Endothelial cell of umbilical vein (primary cell): ENCODE measurements at places on chromosomes 4 and X. TPM values are rescaled to one million over a fixed set of nuclear protein-coding genes. Genes with fewer than 3 reads are reported as not detected.
A peak's percentile ranks its signal among the peaks of the same experiment; 100 is the strongest.

Gene FAM149A
- total RNA-seq, result 0.20 and 0.51 TPM in 2 replicates

DNA sequence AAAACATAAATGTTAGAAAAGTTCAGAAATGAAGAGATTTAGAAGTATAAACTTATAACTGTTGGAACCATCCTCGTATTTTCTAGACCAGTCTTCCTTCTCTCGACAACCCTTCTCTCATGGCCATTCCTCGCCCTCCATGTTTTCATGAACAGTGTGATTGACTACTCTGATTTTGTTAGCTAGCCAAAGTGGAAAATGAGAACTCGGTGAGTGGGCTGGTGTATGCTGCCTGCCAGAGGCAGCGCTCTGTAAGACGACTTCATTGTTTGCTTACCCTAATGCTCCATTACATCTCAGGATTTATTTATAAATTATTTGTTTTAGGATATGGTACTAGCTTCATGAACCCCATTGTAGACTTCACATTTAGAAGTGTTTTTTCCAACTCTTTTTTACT, 153.0 kb downstream of the CBR4 start:
- DNase-seq, result no peak

DNA sequence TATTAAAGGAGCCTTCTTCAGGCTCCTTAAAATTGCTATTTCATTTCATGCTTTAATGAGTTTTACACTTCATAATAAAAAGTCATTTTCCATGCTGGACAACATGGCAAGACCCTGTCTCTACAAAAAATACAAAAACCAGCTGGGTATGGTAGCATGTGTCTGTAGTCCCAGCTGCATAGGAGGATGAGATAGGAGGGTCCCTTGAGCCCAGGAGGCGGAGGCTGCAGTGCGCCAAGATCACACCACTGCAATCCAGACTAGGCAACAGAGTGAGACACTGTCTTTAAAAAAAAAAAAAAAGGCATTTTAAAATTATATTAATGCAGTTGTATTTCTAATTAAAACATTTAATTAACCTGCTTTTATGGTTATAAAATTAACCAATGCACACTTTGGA, 49.2 kb downstream of the PDS5A start:
- DNase-seq, result no peak

GRCh38 chrX:137915466-137915865, 349.5 kb downstream of the ZIC3 start:
- no peak for DNase-seq

- no peak for DNase-seq
These were observed 138.4 kb upstream of the ARX start for GRCh38 chrX:25154168-25154567.

DNA sequence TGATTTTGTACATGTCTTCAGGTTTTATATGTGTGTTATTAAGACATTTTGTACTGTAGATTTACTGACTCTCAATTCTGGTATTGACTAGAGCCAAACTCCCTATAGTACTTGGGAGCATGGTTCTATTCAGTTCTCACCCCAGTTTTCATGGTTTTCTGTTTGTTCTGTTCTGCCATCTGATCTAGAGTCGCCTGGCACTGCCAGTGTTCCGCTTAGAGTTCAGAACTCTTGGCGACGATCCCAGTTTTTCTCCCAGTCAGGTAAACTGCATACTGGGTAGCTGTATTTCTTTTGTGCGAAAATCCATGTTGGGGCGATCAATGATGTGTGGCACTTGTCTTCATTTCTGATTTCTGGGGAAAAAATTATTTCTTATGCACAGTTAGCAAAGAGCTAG, 78.0 kb downstream of the PHOX2B start:
- no peak for DNase-seq

Gene CENPI
- 25.7 and 28.9 TPM in 2 replicates for total RNA-seq

DNA sequence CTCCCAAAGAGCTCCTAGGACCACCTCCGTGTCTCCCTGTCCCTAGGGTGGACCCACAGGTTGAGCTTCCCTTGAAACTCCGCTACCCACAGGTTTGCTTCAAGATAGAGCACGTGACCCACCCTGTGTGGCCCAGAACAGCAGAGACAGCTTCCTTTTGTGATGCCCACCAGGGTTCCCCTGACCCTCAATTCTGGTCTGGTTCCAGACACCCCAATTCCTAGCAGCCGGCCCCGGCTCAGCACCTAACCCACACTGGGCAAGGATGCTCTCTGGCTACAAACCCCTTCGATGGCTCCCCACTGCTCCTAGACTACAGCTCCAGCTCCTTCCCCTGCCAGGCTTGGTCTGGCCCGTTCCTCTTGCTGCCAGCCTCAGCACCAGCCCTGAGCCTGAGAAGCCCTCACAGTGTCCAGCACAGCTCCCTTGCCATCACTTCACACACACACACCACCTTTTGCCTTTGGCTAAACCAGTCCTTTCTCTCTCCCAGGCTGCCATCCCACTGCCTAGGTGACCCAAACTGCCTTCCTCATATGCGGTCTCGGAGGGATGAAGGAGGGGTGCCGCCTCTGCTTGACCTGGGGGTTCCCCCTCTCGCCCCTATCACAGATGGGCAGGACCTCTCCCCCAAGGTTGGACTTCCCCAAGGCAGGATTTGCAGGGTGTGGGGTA, 6.2 kb downstream of the PNCK start:
- DNase-seq, result no peak

Gene TMPRSS11A
- not detected in 2 replicates for total RNA-seq

Gene BANK1
- 0.29 and 0.60 TPM in 2 replicates for total RNA-seq

Gene CXCL1
- 9.0 and 20.0 TPM in 2 replicates for total RNA-seq

Gene CHRNA9
- total RNA-seq, result not detected in 2 replicates

Gene MAGEA9B
- total RNA-seq, result not detected in 2 replicates

DNA sequence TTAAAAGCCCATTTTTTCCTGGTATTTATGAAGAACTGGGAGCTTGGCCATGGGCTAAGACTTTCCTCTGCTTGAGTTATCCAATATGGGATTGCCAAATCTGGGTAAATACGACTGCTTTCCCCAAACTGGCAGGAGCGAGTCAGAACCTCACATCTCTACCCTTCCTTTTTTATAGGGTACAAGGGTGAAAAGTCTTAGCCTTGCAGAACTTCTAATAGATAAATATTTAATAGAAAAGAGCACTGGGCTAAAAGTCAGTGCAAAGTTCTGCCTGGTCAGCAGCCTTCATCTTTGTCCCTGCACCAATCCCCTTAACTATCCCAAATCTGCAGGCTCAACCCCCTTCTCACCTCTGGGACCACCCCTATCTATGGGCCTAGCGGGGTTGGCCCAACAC, 61.6 kb upstream of the ACSL1 start:
- no peak for DNase-seq

Gene WNK3
- 2.6 and 2.7 TPM in 2 replicates for total RNA-seq

Gene KLB
- total RNA-seq, result not detected in 2 replicates

DNA sequence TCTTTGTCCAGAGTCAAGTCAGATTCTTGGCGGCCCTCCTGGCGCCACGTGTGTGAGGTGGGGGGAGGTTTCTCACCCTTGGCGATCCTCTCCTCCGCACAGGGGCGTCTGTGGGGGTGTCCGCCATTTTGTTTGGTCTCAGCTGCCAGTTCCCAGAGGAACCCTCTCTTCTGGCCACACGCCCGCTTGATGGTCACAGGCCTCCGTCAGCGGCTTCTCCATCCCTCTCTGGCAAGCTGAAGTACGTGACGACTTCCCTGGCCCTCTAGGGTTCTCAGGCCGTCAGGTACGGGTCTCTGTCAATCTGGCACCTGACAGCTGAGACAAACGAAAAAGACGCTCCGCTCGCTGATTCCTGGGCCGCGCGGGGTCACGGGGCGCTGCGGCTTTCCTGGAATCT, 272.6 kb downstream of the TRIML1 start:
- DNase-seq, result no peak

- no peak for DNase-seq
These were observed 598.2 kb upstream of the NDST4 start for GRCh38 chr4:115711575-115711974.

DNA sequence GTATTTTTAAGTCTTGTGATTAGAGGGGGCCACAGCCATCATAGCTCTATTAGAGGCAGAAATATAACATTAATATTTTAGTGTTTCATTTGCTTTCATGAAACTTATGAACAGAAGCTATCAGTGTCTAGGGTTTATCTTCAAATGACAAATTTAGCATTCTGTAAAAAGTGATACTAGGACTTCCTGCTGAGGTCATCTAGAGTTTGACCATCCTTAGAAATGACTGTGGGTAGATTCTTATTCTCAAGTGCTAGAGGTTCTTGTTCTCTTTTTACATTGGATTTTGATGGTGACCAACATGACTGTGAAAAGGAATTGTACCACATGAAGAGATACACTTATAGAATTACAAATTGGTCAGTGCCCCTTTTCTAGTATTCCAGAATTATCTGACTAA, 568.6 kb downstream of the RPA4 start:
- no peak for DNase-seq

GRCh38 chrX:120452131-120452530, 17.0 kb downstream of the LAMP2 start:
- peak; percentile 17 for DNase-seq

DNA sequence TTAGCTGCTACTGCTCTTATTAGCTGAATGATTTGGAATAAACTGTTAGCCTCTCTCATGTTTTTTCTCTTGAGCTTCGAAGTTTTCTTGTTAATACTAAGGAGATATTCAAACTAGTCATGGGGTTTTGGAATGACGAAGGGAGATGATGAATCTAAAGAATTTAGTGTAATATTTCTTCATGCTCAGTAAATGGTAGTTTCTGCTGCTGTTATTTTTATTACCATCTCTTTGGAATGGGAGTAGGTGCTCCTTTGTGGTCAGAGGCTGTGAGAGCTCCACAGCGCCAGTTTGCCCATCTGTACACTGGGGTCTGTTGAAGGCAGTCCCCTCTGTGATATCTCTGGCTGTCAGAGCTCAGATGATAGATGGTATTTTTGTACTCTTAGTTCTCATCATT, 33.7 kb downstream of the HTT start:
- no peak for DNase-seq

Gene RNF150
- 0.30 and 0.33 TPM in 2 replicates for total RNA-seq

GRCh38 chrX:108090491-108091263, 665 bp downstream of the PSMD10 start:
- DNase-seq, result peak; percentile 39

- DNase-seq, result no peak
These were observed 122.5 kb upstream of the DDIT4L start for GRCh38 chr4:100312615-100313350.

DNA sequence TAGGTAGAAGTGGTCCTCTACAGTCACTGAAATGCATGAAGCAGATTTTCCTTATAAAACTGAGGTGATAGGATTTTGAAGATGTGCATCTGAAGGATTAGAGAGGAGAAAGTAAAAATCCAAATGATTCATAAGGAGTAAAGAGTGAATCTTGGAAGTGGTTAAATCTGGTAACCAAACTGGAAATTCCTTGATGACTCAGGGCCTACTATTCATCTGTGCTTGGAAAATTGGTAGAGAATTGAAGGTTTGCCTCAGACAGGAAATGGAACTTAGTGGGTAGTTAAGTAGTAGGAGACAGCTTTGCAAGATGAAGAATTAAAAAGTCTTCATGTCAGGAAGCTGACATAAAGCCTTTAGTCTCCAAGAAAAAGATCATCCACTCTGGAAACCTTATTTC, 368.9 kb upstream of the CTSO start:
- no peak for DNase-seq
